T1000 (cell line): ENCODE measurements at places on chromosomes 16 and 17.

DNA sequence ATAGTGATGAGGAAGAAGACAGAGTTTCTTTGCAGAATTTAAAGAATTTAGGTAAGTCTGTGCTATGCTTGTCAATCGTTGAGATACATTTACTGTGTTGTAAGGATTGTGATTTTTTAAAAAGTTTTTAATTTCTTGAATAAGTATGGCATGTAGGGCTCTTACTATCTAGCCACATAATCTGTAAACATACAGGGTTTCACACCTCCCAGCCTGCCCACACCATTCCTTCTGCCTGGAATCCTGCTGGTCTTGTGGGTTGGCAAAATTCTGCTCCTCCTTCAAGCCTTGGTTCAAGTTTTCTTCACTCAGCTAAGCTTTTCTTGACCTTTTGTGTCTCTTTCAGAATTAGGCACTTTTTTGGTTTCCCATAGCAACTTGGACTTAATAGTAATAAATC lies 7.5 kb downstream of the ZNHIT3 start:
- no peak for DNase-seq

DNA sequence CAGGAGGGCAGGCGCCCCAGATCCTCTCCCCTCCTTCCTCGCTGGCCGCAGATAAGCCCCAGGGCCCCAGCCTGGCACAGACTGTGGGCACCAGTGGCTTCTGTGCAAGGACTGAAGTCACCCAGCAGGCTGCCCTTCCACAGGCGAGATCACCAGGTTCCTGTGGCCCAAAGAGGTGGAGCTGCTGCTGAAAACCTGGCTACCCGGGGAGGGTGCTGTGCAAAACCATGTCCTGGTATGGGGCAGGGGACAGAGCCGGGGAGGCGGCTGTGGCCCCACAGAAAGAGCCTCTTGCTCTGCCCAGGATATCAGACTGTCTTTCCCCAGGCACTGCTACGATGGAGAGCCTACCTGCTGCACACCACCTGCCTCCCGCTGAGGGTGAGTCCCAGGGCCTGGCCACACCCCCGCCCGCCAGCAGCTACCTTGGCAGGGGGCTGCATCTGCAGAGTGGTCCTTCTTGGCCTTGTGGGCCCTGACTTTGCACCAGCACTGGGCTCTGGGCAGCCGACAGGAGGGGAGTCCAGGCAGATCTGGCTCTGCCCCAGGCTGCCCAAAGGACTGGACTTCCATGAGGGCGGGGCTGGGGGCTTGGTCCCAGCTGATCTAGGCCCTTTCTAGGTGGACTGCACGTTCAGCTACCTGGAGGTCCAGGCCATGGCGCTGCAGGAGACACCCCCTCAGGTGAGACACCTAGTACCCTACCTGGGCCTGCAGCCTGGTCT lies 615 bp downstream of the CARMIL2 start:
- DNase-seq = no peak

- DNase-seq = no peak
Observed at GRCh38 chr17:30380643-30381339, 2.1 kb downstream of the CPD start.

- DNase-seq = no peak
Observed at GRCh38 chr16:49947907-49948678, 76.9 kb upstream of the CNEP1R1 start.

GRCh38 chr16:26598061-26598460 lies 468.7 kb upstream of the C16orf82 start:
- DNase-seq = no peak

GRCh38 chr17:78131172-78132083 lies 857 bp downstream of the TMC8 start:
- DNase-seq = no peak

- no peak for DNase-seq
Observed at GRCh38 chr17:17004251-17004996, 32.5 kb upstream of the TNFRSF13B start.
